ENCODE measurements at places on chromosomes 1 and 21. TPM values are rescaled to one million over a fixed set of nuclear protein-coding genes. Genes with fewer than 3 reads are reported as not detected.

GRCh38 chr21:35191128-35191527 lies 142.0 kb upstream of the RUNX1 start:
- DNase-seq = no peak

DNA sequence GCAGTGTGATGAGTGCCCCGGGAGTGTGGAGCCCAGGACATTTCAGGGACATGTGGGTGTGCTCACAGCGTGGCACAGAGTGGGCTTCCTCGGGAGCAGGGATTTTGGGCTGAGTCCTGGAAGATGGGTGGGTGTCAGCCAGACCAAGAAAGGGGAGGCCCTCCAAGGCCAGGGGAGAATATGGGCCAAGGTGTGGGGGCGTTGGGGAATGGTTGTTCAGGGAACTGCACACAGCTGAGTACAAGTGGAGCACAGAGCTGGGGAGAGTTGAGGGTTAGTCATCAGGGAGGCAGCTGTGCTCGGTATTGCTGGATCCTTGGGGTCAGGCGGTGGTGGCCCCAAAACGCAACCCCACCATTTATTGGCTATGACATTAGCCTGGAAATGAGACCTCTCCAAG lies 5.5 kb downstream of the POGK start:
- DNase-seq = no peak

The RAD54L gene
- total RNA-seq = 12.7 TPM

The GPR25 gene
- total RNA-seq = not detected

The SERPINC1 gene
- total RNA-seq = 0.39 TPM

GRCh38 chr1:77218477-77219165 lies 609 bp downstream of the PIGK start:
- peak; percentile 35 for DNase-seq

- DNase-seq = peak; percentile 14
Measured at GRCh38 chr1:90959352-90960206, 62.3 kb downstream of the ZNF644 start.

The RAB7B gene
- 0.98 TPM for total RNA-seq

The TTLL7 gene
- 12.0 TPM for total RNA-seq

- DNase-seq = no peak
Measured at GRCh38 chr1:235984041-235984825, 80.7 kb downstream of the NID1 start.

The LAX1 gene
- total RNA-seq = not detected

The PADI4 gene
- total RNA-seq = 6.7 TPM

- peak; percentile 44 for DNase-seq
Measured at GRCh38 chr1:31122101-31122735, 56.7 kb upstream of the PUM1 start.

DNA sequence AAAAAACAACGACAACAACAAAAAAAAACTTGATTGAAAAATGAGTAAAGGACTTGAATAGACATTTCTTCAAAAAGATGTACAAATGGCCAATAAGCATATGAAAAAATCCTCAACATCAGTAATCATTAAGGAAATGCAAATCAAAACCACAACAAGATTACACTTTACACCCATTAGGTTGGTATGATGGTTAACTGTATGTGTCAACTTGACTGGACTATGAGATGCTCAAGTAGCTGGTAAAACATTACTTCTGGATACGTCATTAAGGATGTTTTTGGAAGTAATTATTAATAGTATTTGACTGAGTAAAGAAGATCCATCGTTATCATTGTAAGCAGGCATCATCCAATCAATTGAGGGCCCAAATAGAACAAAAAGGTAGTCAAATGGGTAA lies 34.9 kb upstream of the LYPLAL1 start:
- DNase-seq = no peak

GRCh38 chr1:65360648-65361047 lies 51.3 kb downstream of the DNAJC6 start:
- no peak for DNase-seq
